ENCODE measurements at places on chromosomes 2 and 18.

DNA sequence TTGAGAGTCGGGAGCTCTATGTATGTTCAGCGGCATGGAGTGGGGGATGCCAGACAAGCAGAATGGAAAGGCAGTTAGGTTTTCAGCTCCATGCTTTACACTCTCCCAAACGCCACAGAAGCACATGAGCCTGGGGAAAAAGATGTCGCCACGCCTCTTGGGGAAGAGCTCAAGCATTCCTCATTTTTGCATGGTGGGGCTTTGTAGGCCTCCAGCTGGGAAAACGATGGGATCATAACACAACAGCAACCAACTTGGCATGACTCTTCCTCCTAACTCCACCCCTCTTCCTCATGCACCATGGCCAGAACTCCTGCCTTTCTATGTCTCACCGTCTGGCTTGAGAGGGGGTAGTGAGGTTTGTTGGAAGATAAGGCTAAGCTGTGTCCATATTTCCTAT lies 102.6 kb downstream of the PAX3 start:
- DNase-seq, result no peak

GRCh38 chr2:38212312-38212711 lies 136.4 kb upstream of the CYP1B1 start:
- no peak for DNase-seq

GRCh38 chr2:196413821-196414274 lies 225.7 kb upstream of the CCDC150 start:
- no peak for DNase-seq

DNA sequence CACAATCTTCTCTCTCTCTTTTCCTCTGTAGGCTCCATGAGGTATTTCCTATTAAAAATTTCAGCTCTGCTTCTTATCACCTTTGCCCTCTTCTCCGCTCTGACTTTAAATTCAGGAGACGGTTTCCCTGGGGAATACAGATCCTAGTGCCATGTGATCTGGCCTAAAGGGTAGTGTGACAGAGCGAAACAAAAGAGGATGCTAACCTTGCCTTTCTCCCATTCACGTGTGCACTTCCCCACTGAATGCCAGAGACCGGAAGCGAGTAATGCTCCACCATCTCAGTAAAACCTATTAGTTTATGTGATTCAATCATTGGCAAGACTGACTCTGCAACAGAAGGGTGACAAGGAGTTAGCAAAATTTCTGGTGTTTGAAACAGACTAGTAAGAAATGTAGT lies 358.3 kb downstream of the ZNF521 start:
- DNase-seq, result peak; percentile 33

DNA sequence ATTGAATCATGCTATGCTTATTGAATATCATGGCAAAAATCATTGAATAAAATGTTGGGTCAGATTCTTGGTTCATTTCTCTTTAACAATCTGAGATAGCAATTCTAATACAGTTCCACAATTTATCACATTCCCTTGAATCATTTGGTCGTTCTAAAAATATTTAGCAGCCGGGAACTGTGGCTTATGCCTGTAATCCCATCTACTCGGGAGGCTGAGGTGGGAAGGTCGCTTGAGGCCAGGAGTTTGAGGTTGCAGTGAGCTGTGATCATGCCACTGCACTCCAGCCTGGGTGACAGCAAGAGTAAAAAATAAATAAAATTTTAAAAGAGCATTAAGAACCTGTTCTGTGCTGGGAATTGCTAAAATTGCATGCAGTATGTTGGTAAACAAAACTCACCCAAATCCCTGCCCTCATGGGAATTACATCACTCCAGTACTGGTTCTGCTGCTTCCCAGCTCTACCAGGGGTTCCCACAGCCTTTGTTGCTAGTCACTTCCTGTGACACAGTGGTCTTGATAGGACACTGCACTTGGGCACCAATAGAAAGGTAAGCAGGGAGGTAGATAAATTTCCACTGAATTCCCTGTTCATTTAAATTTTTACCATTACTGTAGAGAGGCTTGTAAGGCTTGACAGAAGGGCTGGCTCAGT lies 200.4 kb downstream of the CTNNA2 start:
- no peak for DNase-seq

DNA sequence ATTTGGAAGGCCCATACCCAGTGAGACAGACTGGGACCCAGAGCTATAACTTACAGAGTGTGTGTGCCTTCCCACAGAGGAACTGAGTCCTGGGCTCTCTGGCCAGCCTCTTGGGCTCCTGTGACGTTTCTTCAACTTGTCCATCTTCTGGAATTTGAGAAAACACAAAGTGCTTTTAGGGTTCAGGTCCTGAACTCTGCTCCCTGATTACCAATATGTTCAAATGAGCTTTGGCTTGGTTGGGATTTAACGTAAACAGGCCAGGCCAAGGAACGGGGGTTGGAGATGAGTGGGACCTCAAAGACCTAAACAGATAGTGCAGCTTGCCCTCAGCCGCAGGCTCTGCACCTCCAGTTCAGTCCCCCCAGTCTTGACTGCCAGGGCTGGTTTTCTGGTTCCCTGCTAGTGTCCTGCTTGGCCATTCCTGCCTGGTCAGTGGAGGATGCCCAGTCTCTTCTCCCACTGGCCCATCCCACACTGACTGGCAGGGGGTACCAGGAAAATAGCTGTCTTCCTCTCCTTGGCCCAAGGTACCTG lies 44.9 kb downstream of the TMEM17 start:
- DNase-seq, result no peak

- DNase-seq, result peak; percentile 58
Observed at GRCh38 chr18:79789901-79790890, 7.5 kb upstream of the KCNG2 start.

DNA sequence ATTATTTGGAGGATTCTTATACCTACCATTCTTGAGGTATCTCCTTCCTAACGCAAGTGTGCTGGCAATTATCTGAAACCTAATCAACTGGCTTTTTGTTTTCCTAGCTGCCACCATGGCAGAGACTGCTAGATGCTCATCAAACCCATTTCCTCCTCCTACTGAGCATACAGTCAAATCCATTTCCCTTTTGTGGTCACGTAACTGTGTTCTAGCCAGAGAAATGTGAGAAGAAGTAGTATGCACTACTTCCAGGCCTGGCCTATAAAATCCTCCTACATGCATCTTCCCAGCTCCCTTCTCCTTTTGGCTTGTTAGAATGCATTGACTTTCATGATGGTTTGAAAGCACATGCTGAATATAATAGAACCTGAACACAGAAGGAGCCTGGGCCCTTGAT lies 494.1 kb upstream of the MEIS1 start:
- DNase-seq, result no peak

DNA sequence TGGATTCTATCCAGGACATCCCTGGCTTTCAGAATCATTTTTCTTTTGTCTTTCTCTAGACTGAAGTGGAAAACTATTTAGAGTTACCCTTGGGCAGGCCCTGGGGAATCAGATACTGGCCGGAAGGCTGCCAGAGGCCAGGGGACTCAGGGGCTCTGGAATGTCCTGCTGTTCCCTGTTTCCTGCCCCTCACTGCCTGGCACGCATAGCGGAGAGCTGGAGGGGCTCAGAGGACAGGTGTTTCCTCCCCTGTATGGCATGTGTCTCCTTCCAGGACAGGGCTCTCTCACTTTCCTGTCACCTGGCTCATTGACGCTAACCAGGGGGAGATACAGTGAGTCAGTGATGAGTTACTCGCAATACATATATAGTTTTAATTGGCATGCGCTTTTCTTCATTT lies 38.8 kb downstream of the DYSF start:
- no peak for DNase-seq

DNA sequence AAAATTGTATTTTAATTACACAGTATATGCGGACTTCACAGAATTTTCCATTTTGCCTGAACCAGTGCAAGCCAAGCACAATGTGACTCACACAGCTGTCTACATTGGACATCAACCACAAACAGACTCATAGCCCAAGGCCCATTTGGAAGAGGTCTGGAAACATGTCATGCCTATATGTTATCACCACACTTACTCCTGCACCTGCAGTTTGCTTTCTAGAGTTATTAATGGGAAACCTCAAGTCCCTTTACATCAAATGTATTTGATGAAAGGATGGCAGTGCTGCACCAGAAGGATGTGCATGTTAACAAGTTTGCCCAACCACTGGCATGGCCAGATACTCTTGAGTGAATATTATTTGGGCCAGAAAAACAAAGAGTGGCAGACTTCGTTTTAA lies 548.9 kb upstream of the CDH2 start:
- DNase-seq, result peak; percentile 6

DNA sequence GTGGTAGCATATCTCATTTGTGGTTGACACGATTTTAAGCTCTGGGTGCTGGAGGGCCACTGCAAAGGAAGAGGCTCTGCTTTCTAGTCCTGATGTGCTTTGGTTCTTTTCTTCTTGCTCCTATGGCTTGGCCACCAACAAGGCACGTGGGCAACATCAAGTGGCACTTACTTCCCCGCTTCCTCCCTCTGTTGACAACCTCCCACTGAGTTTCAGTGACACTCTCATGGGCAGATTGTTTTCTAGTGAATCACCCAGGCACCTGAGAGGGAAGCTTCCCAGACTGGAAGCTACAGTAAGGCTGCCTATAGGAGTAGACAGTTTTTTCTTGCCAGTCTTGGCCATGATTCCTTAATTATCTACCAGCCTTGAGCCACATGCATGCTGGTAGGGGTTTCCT lies 89.0 kb downstream of the NBAS start:
- peak; percentile 70 for DNase-seq

- no peak for DNase-seq
Observed at GRCh38 chr2:20935168-20935775, 108.6 kb downstream of the APOB start.

DNA sequence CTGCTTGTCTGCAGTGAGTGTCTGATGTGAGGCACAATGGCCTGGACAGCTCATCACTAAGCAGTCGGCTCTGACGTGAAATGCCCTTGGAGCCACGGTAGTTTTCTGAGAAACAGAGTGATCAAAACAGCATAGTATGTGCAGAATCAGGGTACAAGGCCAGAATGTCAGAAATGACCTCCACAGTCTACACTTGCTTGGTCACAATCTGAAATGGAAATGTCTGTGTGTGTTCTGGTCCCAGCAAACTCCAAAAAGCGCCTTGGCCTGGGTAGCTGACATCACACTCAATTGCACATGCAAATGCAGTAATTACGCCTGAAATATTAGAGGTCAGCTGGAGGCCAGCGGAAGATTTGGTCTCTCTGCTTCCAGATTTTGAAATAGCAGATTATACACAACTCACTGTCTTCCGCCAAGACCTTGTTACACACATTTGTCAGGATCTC lies 95.4 kb downstream of the CTAGE1 start:
- DNase-seq, result no peak

DNA sequence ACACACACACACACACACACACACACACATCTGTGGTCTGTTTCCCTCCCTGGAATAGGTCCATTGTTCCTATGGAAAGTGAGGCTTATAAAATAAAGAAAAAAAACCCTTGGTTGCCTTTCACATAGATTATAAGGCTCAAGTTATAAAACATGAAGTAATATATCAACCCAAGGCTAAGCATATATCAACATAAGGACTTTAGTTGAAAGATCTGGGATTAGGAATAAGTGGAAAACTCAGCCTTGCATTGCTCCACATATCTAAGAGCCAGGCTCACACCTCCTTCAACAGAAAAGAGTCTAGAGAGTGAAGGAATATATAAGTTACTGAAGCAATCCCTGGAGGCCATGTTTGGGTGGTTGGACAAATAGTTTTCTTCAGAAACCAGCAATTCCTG lies 235.0 kb downstream of the SUCLG1 start:
- DNase-seq, result no peak

DNA sequence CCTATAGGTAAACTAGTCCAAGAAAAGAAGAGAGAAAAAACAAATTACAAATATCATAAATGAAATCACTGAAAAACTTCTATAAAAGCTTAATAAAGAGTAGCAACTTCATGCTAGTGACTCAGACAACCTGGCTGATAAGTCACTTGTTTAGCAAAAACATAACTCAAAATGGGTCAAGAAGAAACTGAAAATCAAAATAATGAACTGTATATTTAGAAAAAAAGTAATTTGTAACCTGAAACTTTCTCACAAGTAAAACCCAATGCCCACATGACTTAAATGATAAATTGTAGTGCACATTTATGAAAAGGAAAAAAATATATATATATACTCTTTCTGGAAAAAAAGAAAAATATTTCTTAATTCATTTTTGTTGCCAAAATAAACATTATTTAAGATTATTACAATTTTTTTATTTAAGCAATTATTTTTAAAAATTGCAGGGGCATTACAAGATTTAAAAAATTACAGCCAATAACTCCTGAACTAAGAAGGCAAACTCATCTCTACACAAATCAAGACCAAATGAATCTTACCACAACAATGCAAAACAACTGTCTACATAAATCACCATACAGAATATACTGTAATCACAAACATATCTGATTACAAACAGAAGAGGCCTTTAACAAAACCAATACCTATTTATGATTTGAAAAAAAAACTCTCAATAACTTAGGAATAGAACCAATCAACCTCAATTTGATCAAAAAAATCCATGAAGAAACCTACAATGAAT lies 406.3 kb downstream of the CDH7 start:
- DNase-seq, result no peak

GRCh38 chr2:109201465-109202327 lies 72.7 kb downstream of the SH3RF3 start:
- peak; percentile 10 for DNase-seq

DNA sequence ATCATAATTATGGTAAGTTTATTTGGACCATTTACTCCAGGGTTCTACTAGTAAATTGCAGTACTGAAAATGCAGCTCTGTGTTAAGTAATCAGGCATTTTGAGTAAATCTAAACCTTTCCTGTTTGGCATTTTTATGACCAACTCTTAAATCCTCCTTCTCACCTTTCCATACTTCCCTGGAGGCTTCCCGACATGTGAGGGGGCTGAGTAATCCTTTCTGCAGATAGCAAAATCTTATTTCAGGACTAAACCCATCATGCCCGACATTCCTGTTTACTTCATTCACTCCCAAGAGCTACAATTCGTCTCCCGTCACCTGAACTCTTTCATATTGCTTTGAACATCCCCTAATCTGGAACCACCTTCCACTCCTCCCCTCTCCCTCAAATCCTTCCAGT lies 296.6 kb downstream of the IKZF2 start:
- DNase-seq, result no peak

DNA sequence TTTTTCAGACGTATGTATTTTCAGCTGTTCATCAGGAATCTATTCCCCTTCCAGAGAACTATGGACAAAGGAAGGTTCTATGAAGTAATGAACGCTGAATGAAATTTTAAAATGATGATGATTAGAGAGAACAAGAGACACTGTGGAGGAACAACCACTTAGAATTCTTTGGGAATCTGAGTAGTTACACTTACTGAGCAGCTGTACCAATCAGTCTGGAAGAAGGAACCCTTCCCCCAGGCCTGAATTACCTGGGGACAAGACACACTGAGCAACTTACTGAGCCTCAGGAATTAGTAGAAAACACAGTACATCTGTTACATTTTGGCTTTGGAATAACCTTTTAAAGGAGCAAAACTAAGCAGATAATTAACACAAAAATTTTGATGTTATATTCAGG lies 1.9 kb downstream of the MSTN start:
- DNase-seq, result no peak
